ENCODE measurements at places on chromosomes 11 and 22. TPM values are rescaled to one million over a fixed set of nuclear protein-coding genes. Genes with fewer than 3 reads are reported as not detected.

MMP12 gene
- not detected for total RNA-seq

DNA sequence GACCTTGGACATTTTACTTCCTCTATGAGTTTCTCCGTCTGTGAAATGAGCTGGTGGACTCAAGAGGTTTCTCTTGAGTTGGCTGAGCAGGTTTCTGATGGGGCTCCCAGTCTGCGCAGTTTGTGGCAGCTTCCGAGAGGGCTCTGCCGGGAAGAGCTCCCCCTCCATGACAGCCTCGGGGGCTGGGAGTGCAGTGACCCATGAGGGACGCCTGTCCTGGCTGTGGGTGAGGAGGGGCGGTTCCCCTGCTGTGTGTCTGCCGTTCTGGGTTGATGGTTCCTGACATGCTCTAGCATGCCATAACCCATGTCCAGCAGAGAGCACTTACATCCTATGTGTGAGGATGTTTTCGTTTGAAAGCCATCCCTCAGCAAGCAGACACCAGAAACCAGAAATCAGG lies 14.8 kb downstream of the CSF2RB start:
- no peaks in the 10 kb centered on the region for H3K36me3 ChIP-seq
- no peaks in the 10 kb centered on the region for H3K27me3 ChIP-seq
- peaks cover 5% of the 10 kb centered on the region for H3K4me1 ChIP-seq
- H3K27ac ChIP-seq: no peak overlapping the region
- H3K4me3 ChIP-seq: no peak overlapping the region

ASRGL1 gene
- total RNA-seq: 3.6 TPM

DNA sequence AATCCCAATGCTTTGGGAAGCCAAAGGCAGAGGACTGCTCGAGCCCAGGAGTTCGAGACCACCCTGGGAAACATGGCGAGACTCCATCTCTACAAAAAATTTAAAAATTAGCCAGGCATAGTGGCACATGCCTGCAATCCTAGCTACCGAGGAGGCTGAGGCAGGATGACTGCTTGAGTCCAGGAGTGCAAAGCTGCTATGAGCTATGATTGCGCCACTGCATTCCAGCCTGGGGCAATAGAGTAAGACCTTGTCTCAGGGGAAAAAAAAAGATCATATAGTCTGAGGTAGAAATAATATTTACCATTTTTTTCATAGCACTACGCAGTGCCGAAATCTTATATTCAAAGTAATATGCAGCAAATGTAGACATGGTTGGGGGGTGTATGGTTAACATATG lies 47.8 kb downstream of the MRTFA start:
- DNase-seq: no peak
- H3K36me3 ChIP-seq: peaks cover 12% of the 10 kb centered on the region
- H3K4me3 ChIP-seq: no peak overlapping the region
- peaks cover 27% of the 10 kb centered on the region for H3K4me1 ChIP-seq

DNA sequence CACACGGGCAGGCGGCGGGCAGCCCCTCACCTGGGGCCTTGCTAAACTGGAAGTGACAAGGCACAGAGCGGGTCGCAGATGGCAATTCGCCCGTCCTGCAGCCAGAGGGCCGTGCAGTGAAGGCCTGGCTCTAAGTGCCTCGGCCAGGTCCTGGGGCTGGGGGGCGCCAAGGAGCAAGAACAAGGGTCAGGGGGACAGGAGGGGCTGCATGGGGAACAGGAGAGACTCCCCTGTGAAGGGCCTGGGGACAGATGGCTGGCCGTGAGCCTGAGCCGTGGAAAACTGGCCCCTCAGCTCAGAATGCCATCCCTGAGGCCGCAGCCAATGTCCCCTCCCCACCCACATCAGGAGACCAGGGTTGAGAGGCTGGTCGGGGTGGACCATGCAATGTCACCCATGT lies 60.0 kb downstream of the RTL6 start:
- H3K4me3 ChIP-seq: no peak overlapping the region
- no peak overlapping the region for H3K27ac ChIP-seq
- DNase-seq: no peak
- H3K27me3 ChIP-seq: peaks cover 8% of the 10 kb centered on the region

GRCh38 chr11:72665911-72666472 lies 8.2 kb downstream of the PDE2A start:
- H3K36me3 ChIP-seq: peaks cover 2% of the 10 kb centered on the region
- DNase-seq: no peak
- H3K27ac ChIP-seq: no peak overlapping the region
- peaks cover 24% of the 10 kb centered on the region for H3K27me3 ChIP-seq

DNA sequence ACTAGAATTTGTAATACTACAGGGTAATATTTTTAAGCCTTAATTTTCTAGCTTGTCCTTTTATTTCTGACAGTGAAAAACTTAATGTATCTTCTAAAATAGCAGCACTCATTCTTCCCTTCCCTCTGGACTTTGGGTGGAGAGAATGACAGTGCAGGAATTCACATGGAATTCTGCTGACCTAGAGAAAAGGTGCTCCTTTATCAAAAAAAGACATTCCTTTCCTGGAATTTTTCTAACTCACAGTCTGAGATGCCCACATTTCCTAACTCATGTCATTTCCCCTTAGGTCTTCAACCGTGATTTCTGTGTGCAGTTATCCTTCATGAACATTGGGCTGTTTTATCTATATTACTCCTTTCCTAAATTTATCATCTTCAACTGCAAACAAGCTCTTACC lies 137.8 kb upstream of the PDGFD start:
- no peak for DNase-seq
- H3K27me3 ChIP-seq: no peaks in the 10 kb centered on the region
- no peak overlapping the region for H3K27ac ChIP-seq

OR4C13 gene
- total RNA-seq: not detected

PNPLA3 gene
- 1.0 TPM for total RNA-seq

ZNF280A gene
- total RNA-seq: not detected

- H3K4me3 ChIP-seq: no peak overlapping the region
- H3K27me3 ChIP-seq: peaks cover 1% of the 10 kb centered on the region
- no peak for DNase-seq
- no peaks in the 10 kb centered on the region for H3K36me3 ChIP-seq
- no peaks in the 10 kb centered on the region for H3K4me1 ChIP-seq
These were observed 45.2 kb downstream of the LGR4 start for GRCh38 chr11:27427183-27427980.

DNA sequence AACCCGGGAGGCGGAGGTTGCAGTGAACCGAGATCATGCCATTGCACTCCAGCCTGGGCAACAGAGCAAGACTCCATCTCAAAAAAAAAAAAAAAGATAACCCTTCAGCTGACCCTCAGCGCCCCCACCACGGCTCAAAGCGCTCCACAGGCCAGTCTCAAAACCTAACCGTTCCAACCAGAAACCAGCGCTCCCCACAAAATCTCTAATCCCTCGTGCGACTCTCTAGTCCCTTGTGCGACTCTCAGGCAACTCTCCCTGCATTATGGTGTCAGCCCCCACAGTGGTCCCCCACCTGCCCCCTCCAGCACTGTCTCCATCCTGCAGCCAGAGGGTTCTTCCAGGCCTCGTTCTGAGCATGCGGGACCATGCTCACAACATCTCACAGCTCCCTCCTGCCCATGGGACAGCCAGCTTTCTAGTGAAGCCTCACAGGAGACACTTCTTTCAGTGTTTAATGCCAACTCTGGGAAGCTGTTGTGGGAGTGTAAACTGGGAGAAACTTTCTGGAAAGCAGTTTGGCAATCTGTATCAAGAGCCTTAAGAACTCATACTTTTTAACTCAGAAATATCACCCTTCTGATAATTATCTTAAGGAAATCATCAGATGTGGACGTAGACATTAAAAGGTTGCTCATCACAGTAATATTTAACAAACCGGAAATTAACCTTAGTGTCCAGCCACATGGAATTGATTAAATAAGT lies 4.2 kb upstream of the RASGRP2 start:
- H3K27me3 ChIP-seq: no peaks in the 10 kb centered on the region
- H3K4me3 ChIP-seq: no peak overlapping the region
- peak overlapping the region; percentile 18 for H3K27ac ChIP-seq
- peaks cover 31% of the 10 kb centered on the region for H3K4me1 ChIP-seq
- peak; percentile 60 for DNase-seq
- peaks cover 17% of the 10 kb centered on the region for H3K36me3 ChIP-seq
